ENCODE measurements at places on chromosomes 1 and 21. TPM values are rescaled to one million over a fixed set of nuclear protein-coding genes. Genes with fewer than 3 reads are reported as not detected.

OR2L8 gene
- not detected for total RNA-seq

CCDC190 gene
- total RNA-seq, result not detected

ALPL gene
- 0.47 TPM for total RNA-seq

SEMA6C gene
- 2.2 TPM for total RNA-seq

CYP4Z1 gene
- not detected for total RNA-seq

AMY1B gene
- not detected for total RNA-seq

CFAP107 gene
- not detected for total RNA-seq

WNT3A gene
- not detected for total RNA-seq

AMY1C gene
- total RNA-seq, result not detected

FCGR3B gene
- total RNA-seq, result not detected

CD101 gene
- total RNA-seq, result 0.39 TPM

KLHDC9 gene
- 1.6 TPM for total RNA-seq

TTC22 gene
- total RNA-seq, result not detected

IFI44 gene
- total RNA-seq, result 0.79 TPM

ATP1A4 gene
- total RNA-seq, result not detected

KRTAP13-2 gene
- total RNA-seq, result not detected

ZDHHC18 gene
- total RNA-seq, result 40.4 TPM

NR5A2 gene
- 2.4 TPM for total RNA-seq

TMEM82 gene
- total RNA-seq, result not detected

HSD3B1 gene
- not detected for total RNA-seq

PAQR6 gene
- total RNA-seq, result 3.2 TPM

OR2T2 gene
- total RNA-seq, result not detected

AIRE gene
- not detected for total RNA-seq

HCRTR1 gene
- total RNA-seq, result not detected

RIMS3 gene
- total RNA-seq, result 1.0 TPM

KCNA3 gene
- total RNA-seq, result not detected
